Left kidney (tissue), 8 donors: ENCODE measurements at places on chromosomes 4 and X.
A peak's percentile ranks its signal among the peaks of the same experiment; 100 is the strongest.

GRCh38 chr4:83112231-83112630 lies 2.3 kb downstream of the PLAC8 start:
- no peak for DNase-seq

- DNase-seq = no peak
These were observed 500 bp downstream of the GAR1 start for GRCh38 chr4:109816082-109816442.

- no peak for DNase-seq
These were observed 326.4 kb downstream of the DCHS2 start for GRCh38 chr4:154164931-154165839.

- DNase-seq = no peak
These were observed 655.4 kb upstream of the SLIT2 start for GRCh38 chr4:19596342-19596741.

DNA sequence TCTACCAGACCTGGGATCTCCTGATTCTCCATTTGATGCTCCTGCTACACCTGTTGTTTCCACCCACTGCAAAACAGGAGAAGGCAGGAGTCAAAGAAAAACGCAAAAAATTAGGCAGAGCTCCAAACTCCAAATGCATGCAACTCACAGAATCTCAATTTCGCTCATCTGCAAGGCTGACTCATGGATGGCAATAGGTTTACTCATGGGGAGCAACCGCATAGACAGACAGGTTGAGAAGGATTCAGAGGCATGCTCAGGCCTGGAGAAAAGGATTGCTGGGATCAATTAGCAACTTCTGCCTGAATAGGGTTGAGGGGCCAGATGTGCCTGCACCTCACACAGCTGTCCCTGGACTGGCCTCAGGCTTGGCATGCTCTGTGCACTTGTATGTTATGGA lies 231.0 kb downstream of the LDB2 start:
- DNase-seq = no peak

DNA sequence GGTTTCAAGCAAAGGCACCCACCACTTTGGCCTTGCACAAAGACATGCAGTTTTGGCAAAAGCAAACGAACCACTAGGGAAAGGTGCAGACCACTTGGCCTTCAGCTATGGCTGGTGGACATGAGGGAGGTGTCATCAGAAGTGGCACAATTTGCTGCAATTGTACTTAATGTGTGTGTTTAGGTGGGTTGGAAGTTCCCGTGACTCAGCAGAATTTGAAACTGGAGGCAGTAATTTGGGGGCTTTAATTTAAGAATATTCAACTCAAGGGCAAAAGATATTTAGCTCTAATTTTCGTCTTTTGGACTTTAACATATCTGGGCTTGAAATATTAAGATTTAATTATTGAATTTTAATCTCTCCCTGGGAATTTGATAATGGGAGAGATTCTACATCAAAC lies 115.6 kb upstream of the NOCT start:
- DNase-seq = no peak

- peak; percentile 4 for DNase-seq
These were observed 856.6 kb downstream of the CENPC start for GRCh38 chr4:66688674-66689073.
